ENCODE measurements at places on chromosomes 2 and 18.

GRCh38 chr18:56748698-56749268 is 97.6 kb downstream of the WDR7 start:
- DNase-seq, result peak; percentile 44

GRCh38 chr18:6482198-6482977 is 67.7 kb upstream of the L3MBTL4 start:
- no peak for DNase-seq

DNA sequence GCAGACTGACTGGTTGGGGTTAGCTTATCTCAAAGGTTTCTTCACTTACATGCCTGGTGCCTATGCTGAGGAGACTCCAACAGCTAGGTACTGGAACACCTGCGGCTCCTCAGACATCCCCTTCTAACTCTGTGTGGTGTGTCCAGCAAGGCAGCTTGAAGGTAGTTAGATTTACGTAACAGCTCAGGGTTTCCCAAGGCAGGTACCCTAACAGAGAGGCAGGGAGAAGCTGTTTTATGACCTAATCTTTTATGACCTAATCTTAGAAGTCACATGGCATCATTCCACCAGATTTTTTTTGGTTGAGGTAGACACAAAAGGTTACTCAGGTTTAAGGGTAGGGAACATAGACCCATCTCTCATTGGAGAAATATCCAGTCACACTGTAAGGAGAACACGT is 17.4 kb upstream of the PAPOLG start:
- DNase-seq, result no peak

DNA sequence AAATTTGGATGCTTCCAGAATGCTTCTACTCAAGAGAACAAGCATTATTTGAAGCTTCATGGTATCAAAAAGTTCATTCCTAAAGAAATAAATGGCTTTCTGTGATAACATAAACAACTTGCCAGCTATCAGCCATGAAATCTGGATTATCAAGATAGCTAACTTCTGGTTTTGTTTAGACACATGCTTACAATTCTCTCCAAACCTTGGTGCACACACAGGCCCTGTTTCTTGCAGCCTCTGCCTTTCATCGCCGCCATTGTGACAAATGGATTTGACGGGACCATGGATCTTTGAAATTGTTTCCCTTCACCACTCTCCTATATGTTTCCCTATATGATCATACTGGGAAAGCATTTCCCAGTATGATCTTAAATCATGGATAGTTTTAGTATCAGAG is 47.9 kb upstream of the CABLES1 start:
- DNase-seq, result no peak

DNA sequence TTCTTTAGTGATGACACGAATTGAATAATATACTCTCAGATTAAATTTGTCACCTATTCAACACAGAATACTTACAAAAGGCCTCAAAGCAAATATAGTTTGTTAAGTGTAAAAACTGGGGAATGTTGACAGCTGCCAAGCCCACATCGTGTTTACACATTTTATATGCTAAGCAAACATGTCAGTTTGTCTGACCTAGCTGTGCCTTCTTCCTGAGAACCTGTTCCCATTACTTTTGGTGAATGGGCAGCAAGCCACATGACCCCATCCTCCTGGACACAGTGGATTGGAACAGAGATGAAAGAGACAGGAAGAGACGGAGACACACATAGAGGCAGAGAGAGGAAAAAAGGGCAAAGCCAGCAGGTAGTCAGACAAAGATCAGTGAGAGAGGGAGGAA is 22.9 kb upstream of the CUL3 start:
- DNase-seq, result no peak

GRCh38 chr18:10453261-10453805 is 1.1 kb upstream of the APCDD1 start:
- no peak for DNase-seq

DNA sequence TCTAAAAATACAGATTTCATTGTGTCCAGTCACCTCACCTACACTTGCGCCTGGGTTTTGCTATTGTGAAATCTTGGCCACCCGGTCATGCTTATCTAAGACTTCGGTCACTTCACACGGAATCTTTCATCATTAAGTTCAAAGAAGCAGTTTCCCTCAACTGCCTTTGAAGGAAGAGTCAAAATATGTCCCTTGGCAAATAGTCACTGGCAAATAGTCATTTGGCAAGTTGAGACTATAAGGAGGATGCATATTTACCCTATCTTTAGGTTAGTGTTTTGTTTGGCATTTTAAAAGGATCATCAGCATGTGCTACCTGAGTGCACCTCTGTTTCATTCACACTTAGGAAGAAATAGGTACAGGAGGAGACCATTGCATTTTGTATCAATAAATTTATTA is 95.9 kb downstream of the FEZ2 start:
- no peak for DNase-seq

- DNase-seq, result no peak
These were observed 37.0 kb downstream of the TGFA start for GRCh38 chr2:70516596-70516995.

GRCh38 chr2:29747786-29748470 is 173.5 kb downstream of the ALK start:
- DNase-seq, result no peak

GRCh38 chr2:192298664-192299063 is 103.9 kb upstream of the TMEFF2 start:
- no peak for DNase-seq

DNA sequence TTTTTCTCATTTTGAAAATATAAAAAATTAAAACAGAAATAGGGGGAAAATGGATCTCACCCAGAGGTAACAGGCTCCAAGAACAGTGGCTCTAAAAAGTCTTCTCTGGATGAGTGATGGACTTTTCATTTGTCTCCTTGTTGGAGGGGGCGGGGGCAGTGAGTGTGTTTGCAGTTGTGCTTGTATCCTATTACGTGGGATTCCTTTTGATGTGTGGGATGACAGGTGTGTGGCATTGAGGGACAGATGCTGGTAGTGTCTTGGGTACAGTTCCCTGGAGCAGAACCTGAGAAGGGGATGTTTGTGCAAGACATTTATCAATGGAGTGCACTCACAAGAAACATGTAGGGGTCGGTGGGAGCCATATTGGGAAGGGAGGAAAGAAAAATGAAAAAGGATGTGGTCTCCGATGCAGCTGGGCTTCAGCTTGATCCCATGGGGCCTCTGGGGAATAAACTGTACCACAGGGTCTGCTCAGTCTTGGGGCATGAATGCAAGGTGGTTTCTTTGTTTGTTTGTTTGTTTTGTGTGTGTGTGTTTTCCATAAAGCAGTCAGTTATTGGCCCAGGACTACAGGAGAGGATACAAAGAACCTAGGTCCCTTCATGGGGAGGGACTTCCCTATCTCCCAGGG is 120.0 kb upstream of the SLC35G4 start:
- DNase-seq, result no peak

- no peak for DNase-seq
These were observed 178.7 kb downstream of the FMNL2 start for GRCh38 chr2:152513681-152514080.

DNA sequence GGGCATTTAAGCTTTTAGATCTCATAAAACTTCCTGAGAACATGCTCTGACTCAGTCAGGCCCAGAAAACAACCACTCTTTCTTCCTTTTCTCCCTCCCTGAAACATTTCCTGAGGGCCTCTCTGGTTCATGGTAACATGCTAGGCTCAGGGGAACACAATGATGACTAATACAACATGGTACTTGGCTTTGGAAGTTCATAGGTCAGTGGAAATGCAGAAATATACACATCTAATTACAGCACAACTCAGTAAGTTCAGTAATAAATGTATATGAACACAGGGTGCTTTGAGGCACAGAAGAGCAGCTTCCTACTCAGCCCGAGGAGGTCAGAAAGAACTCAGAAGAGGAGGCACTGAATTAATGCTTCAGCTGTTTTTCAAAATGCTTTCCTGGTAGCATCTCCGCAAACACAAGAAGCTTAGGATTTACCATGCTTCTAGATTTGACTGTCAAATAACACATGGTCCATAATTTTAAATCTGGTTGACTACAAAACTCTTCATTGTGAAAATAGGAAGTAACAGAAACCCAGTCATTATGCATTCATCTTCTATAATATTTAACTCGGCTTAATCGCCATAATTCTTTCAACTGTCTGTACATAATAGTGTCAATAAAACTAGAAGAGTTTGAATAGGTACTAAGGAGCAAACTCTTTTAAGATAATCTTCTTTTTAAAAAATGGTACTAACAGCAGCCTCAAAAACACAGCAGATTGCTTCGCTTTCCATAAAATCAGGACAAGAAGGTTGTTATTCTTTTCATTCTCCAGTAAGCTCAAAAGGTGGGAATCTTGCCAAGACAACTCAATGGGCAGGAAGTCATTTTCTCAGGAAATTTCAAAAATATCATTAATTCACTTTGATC is 251.3 kb downstream of the DLGAP1 start:
- peak; percentile 32 for DNase-seq

GRCh38 chr2:236705295-236706105 is 135.9 kb downstream of the ACKR3 start:
- no peak for DNase-seq

GRCh38 chr2:24084386-24085199 is at the start of gene TP53I3:
Gene TP53I3, minus strand, starts transcription at chr2:24084834. Its CDS starts 508 bp downstream, at chr2:24084326.
- DNase-seq, result no peak

- no peak for DNase-seq
These were observed 91.2 kb upstream of the RANBP2 start for GRCh38 chr2:108627911-108628567.

DNA sequence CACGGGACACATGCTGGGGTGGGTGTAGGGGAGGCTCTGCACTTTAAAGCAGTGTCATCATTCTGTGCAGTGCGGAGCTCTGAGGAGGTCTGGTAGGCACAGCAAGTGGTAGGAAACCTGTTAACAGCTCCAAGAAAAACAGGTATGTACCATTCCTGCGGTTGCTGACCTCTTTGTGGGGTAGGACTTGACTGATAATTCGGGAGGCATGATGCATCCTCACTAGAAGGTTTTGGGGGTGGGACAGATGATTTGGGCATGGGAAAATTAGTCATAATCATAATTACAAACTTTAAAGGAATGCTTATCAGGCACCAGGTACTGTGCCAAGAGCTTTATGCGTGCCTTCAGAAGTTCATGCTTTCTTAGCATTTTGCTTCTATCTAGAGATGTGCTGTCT is 9.7 kb downstream of the DOK1 start:
- DNase-seq, result no peak

GRCh38 chr2:27915874-27916273 is 25.3 kb downstream of the BABAM2 start:
- no peak for DNase-seq

DNA sequence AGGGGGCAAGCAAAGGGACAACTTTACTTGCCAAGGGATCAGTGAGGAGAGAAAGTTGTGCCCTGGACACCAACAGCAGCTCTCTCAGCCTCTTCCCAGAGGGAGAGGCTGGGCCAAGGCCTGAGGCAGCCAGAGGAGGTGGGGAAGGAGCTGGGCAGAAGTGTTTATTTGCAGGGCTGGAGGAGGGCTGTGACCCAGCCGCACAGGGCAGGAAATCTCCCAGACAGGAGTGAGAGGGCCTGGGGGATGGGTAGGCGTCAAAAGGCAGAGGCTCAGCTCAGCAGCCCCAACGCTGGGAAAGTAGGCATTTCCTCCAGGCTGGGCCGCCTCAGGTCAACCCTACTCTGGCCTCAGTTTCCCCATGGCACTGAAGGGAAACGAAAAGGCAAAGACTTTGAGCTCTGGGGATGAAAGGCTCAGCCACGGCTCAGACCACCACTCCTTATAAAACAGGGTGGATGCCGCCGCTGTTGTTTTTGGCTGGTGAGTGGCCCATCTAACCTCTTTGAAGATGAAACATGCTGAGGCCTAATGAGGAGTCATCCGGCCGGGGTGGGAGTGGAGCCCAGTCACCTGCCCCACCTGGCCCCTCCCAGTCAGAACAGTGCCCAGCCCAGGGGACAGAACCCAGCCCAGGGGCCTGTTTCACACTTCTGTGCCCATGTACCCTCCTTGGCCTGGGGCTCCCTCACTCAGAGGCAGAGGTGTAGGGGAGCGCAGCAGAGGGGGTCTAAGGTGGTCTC is 21.9 kb upstream of the SEMA4C start:
- DNase-seq, result no peak

GRCh38 chr18:57167617-57168308 is 20.9 kb downstream of the BOD1L2 start:
- DNase-seq, result no peak

GRCh38 chr2:33619028-33619427 is 19.9 kb upstream of the FAM98A start:
- DNase-seq, result no peak

- DNase-seq, result no peak
These were observed 1656.7 kb upstream of the NXPH2 start for GRCh38 chr2:140436936-140437335.

DNA sequence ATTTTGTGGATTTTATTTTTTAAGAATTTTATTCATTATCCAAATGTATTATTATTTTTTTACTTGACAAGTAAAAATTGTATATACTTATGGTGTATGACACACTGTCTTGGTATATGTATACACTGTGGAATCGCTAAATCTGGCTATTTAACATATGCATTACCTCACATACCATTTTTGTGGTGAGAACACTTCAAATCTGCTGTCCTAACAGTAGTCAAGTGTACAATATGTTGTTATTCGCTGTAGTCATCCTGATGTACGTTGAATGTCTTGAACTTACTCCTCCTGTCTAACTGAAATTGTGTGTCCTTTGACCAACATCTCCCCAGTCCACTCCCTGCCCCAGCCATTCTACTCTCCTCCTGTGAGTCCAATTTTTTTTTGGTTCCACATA is 153.2 kb upstream of the PTPRM start:
- DNase-seq, result no peak

- DNase-seq, result no peak
These were observed 47.4 kb upstream of the SMAD7 start for GRCh38 chr18:48997985-48998831.

DNA sequence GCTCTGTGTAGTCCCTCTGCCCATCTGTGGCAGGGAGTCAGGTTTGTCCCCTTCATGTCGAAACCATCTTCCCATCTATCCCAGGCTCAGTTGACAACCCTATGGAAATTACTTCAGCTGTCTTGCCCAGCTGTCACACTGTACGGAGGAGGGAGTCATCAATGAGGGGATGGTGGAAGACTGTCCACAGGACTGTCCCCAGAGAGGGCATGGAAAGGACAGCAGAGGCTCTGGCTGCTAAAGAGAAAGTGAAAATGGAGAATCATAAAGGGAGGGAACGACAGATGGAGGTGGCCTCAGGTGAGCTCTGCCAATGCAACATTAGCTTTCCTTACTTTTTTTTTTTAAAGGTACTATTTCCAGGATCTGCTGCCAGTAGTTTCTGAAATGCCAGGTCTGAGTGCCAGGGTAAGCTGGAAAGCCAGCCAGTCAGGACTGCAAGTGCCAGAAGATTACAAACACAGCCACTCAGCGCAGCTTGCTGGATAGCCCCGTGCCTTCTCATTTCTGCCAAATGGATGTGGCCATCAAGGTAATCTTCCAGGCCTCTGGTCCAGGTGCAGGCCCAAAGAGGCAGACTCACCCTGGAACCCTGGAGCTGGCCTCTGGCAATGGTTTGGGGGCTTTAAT is 192.8 kb downstream of the AGPS start:
- no peak for DNase-seq
